Activated naive CD4-positive, alpha-beta T cell treated with Interleukin-2 at 50 U/mL for 16 hours (primary cell): ENCODE measurements at places on chromosomes 16 and 17.

- DNase-seq = no peak
Measured at GRCh38 chr17:41492351-41492750, 2.6 kb upstream of the KRT36 start.

DNA sequence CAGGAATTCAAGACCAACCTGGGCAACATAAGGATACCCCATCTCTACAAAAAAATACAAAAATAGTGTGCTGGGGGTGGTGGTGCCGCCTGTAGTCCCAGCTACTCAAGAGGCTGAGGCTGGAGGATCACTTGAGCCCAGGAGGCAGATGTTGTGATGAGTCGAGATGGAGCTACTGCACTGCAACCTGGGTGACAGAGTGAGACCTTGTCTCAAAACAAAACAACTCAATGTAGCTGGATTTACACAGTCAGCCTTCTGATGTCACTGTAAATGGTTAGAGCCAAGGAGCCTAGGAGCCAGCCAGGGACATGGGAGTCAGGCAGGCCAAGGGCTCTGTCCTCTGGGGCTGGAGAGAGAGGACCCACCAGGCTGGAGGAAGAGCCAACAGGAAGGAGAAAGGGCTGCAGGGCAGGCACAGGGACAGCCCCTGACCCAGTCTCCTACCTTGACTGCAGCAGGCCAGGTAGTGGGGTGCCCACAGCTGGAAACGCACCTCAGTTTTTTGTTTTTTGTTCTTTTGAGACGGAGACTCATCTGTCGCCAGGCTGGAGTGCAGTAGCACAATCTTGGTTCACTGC, 8.4 kb downstream of the CDIPT start:
- DNase-seq = no peak

GRCh38 chr17:45950888-45951287, 48.2 kb upstream of the STH start:
- no peak for DNase-seq

DNA sequence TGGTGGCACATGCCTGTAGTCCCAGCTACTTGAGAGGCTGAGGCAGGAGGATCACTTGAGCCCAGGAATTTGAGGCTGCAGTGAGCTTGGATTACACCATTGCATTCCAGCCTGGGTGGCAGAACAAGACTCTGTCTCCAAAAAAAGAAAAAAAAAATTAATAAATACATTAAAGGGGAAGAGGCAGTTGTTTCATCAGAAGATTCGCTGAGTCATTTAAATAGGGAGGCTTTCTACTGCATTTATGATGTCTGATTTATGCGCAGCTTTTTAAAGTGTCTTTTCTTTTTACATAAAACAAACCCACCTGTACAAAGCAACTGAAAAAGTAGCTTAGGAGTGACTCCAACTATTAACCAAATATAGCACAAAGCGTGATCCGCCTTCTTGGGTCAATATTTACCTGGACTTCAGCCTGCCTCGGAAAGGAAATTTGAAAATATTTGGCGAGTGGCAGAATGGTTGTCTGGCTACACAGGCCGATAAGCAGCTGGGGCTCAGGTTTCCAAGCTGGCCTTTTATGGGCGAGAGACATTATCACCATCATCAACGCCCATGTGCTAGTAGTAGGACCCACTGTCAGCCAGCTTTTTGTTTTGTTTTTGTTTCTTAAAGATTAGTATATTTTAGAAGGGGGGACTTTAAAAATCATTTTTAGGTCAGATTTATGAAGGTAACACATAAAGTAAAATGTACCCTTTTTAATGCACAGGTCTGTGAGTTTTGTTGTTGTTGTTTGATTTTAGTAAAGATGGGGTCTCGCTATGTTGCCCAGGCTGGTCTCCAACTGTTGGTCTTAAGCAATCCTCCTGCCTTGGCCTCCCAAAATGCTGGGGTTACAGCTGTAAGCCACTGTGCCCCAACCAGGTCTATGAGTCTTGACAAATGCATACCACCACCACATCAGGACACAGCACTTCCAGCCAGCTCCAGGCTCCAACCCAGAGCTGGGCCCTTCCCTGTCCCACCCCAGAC, 42.5 kb upstream of the RASD1 start:
- DNase-seq = no peak

GRCh38 chr16:21071741-21072140, 78.9 kb downstream of the DNAH3 start:
- no peak for DNase-seq
